NCI-H446 (cell line): ENCODE measurements at places on chromosomes 3 and 15.
A peak's percentile ranks its signal among the peaks of the same experiment; 100 is the strongest.

DNA sequence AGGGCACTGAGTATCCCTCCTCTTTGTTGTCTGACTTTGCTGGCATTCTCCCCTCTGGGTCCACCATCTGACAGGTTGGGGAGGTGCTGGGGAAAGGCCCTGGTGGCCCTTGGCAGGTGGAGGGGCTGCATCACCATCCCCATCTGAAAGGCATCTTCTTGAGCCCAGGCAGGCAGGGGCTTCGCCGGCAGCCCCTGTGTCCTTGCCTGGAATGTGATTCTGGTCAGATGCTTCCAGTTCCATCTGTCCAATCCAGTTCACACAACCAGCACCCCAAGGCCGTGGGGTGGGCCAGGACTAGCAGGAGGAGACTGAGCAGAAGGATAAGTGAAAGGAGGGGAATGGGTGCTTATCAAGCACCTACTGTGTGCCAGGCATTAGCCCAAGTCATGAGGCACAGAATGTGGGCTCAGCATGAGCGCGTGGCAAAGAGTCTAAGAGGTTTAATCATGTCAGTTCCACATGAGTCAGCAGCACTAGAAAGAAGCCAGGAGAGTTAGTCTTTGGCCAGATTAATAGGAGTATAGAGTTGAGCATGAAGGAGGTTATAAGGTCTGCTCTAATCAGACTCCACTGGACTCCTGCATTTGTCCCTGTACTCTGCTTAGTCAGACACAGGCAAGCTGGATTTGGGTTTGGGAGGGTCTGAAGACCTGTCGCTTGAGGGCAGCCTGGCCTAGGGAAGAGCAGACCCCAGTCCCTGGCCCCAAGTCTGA, 10.5 kb upstream of the TXNRD3 start:
- no peak for DNase-seq

DNA sequence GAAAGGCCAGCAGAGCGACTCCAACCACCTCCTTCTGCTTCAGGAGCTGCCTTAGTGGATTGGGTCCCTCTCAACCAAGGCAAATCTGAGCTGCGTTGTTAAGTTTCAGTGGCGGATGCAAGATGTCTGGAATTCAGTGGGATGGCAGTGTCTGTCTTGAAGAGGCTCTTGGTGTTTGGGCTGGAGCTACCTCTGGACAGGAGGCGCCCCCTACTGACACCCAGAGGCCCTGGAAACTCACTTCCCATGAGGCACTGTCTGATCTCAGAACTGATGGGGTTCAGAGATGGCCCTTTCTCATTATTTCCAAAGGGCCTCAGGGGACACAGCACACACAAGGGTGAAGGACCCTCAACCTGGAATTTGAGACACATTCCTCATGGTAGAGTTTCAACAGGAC, 6.0 kb upstream of the SLC28A1 start:
- DNase-seq: peak; percentile 8

- peak; percentile 84 for DNase-seq
Observed at GRCh38 chr15:65318870-65319356, 14.4 kb downstream of the RNU5B-1 start.

DNA sequence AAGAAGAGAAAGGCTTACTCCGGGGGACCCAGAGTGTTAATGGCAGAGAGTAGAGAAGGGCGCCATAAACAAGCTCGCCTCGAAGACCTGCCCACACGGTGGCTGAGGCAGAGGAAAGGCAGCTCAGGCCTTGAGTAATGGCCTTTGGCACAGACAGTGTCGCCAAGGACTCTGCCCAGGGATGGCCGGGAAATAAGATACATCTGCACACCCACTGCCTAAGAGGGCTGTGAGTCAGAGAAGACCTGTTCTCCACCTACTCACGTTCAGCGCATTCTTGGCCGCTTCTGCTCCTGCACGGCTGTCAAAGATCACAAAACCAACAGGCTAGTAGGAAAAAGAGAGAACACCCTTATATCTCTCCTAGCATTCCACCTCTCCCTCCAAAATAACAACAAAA, 26.2 kb downstream of the RBPMS2 start:
- no peak for DNase-seq

GRCh38 chr3:119230071-119230470, 10.6 kb downstream of the B4GALT4 start:
- no peak for DNase-seq

DNA sequence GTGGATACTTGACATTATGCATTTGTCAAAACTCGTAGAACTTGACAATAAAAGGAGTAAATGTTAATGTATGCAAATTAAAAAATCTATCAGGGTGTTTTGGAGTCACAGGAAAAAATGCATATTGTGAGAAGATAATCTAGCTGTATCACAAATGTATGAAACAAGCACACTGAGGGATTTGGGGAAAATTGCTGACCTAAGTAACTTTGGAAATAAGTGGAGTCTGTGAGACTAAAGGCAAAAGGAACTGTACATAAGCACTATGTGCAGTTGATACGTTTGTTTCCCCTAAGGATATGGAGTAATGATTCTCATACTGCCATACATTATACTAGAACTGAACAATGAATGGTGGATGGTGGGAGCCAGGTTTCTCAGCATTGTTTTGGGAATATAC, 43.2 kb upstream of the WDR72 start:
- no peak for DNase-seq

DNA sequence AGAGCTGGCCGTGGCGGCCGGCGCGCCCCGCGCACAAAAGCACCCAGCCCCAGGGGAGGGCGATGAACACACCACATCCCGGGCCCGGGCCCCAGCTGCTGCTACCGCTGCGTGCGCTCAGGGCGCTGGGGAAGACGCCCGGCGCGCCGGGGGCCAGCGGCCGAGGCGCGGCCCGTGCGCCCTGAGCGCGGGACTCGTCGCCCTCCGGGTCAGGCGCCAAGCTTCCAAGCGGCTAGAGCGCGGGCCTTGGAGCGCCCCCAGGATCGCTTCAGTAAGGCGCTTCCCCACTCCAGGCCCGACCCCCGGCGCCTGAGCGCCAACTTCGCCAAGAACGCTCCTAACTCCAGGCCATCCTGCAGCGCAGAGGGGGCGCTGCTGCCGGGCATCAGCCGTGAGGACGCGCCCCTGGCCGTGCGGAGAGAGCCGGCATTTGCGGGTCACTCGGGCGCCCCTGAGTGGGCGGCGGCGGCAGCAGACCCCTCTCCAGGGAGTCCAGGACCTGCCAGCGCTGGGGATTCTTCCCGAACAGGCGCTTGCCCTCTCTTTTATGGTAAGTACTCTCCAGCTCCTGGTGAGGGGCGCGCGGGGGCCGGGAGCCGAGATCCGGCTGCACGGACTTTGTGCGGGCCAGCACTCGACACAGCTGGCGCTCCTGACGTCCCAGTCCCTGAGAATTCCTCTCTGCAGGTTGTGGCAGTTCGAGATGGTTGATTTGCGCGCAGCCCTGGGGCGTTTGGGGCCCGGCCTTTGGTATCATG, 475 bp downstream of the SPSB4 start:
- no peak for DNase-seq
